Hepatocyte (in vitro differentiated cells): ENCODE measurements at places on chromosomes 1 and 21. TPM values are rescaled to one million over a fixed set of nuclear protein-coding genes. Genes with fewer than 3 reads are reported as not detected.

The RIIAD1 gene
- polyA plus RNA-seq = 2.3 TPM in 1 of 2 replicates, not detected in the other

GRCh38 chr1:171644805-171645483, 7.5 kb downstream of the MYOC start:
- DNase-seq = peak; percentile 90

- DNase-seq = no peak
Observed at GRCh38 chr21:45537746-45538291, 4.4 kb downstream of the SLC19A1 start.

- DNase-seq = peak; percentile 52
Observed at GRCh38 chr1:121586369-121587229, 401.8 kb downstream of the SRGAP2C start.

DNA sequence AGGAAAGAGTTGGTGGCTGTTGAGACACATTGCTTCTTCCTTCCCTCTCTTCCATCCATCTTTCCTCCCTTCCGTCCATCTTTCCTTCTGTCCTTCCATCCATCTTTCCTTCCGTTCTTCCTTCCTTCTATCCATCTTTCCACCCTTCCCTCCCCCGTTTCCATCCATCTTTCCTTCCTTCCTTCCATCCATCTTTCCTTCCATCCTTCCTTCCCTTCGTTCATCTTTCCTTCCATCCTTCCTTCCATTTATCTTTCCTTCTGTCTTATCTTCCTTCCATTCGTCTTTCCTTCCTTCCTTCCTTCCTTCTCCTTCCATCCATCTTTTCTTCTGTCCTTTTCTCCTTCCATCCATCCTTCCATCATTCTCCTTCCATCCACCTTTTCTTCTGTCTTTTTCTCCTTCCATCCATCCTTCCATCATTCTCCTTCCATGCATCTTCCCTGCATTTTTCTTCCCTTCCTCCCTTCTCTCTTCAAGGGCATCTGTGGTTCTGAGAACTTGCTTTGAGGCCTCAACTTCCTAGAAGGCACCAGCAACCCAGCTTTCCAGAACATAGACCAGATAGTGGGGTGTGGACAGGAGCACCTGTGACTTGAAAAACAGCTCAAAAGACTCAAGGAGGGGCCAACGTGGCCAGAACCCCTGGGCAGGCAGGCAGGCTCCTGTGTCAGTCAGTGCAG, 48.9 kb upstream of the SELENON start:
- no peak for DNase-seq
